ENCODE measurements at places on chromosomes 11 and 22.
A peak's percentile ranks its signal among the peaks of the same experiment; 100 is the strongest.

DNA sequence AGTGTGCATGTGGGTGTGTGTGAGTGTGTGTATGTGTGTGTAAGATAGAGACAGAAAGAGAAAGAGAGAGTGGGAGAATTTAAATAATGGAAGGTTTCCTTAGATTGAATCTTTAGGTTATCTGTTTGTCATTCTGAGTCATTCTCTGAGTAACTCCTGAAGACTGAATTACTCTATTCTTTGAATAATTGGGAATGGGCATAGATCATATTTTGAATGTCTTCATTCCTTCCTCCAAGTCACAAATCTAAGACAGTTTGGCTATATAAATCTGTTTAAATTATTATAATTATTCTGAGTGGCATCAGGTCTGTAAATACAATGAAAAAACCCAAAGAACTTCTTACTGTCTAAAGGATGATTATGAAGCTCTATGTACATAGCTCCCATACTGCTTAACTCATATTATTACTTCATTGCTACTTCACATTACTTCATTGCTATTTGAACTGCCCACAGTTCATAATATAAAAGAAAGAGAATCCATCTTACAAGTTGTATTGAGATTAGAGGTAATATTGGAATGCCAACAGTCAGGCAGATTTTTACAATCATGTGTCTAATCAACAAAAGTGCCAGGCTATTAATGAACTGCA lies 346.6 kb upstream of the CCDC179 start:
- no peak for DNase-seq

GRCh38 chr11:26703411-26704191 lies 18.3 kb downstream of the SLC5A12 start:
- DNase-seq: no peak

GRCh38 chr11:16792426-16792825 lies 54.0 kb downstream of the C11orf58 start:
- no peak for DNase-seq

DNA sequence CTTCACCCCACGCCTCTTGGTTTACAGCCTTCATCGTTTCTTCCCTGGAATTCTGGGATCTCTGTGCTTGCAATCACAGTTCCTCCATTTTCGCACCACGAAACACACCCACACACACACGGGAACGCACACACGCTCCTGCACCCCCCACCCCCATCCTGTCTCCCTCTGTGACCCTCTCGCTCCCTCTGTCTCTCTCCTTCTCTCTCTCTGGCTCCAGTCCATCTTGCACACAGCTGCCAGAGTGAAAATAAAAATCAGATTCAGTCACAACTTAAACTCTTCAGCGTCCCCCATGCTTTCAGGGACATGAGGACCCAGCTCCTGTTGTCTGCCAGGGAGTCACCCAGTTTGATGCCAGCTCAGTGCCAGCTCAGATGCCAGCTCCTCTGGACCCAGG lies 3.0 kb downstream of the GAL start:
- no peak for DNase-seq

DNA sequence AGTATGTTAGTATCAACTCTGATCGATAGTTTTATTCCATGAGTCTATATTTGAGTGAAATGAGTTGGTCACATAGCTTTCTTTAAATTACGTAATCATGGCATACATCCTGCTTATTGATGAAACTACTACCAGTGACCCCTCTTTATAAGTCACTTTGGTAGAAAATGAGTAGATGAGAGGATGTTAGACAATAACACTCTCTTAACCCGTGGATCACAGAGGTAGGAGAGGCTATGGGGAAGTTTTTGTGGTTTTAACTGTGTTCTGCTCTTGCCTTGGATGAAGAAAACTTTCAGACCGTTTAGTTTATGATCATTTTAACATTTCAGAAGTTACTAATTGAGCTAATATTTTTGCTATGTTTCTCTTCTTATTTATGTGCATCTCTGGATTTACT lies 34.0 kb downstream of the TBCEL start:
- no peak for DNase-seq

- no peak for DNase-seq
Measured at GRCh38 chr11:34346551-34346950, 11.3 kb downstream of the ABTB2 start.

DNA sequence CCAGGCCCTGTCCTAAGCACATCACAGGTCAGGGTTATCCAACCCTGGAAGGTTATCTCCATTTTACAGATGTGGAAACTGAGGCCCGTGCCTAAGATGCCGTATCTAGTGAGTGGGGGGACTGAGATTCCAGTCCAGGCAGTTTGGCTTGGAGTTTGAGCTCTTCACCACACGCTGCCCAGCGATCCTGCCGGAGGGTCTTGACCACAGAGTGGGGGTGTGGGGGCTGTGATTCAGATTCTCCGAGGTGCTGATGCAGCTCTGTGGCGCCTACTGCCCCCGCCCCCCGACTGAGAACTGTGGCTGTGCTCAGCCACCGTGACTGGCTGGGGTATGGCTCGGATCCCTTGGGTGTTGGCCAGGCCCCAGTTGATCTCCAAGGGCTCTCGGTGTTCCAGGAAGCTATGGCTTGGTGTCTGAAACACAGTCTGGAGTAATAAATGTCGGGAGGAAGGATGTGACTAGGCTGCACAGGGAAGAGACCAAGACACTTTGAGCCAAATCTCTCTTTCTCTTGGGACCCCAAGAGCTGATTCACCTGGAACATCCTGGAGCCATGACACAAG lies 60.6 kb upstream of the RASD2 start:
- DNase-seq: no peak

DNA sequence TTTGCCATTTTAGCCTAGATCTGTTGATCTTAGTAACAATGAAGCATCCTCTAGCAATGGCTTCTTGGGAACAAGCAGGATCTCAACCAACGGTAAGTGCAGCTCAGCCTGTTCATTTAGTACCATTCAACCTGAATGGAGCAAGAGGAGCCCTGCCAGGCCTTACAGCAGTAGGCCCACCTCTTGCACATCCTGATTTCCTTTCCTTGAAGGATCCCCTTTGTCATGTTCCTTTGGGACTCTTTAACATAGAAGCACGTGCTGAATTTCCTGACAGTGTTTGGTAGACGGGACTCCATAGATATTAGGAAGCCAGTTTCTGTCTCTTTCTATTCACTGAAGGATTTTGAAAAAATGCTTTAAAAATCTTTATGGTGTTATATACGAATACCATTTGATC lies 1.5 kb downstream of the PIWIL4 start:
- no peak for DNase-seq

- DNase-seq: no peak
Measured at GRCh38 chr11:34631737-34632104, 10.8 kb downstream of the EHF start.

- no peak for DNase-seq
Measured at GRCh38 chr11:71364176-71364671, 84.0 kb downstream of the DHCR7 start.

DNA sequence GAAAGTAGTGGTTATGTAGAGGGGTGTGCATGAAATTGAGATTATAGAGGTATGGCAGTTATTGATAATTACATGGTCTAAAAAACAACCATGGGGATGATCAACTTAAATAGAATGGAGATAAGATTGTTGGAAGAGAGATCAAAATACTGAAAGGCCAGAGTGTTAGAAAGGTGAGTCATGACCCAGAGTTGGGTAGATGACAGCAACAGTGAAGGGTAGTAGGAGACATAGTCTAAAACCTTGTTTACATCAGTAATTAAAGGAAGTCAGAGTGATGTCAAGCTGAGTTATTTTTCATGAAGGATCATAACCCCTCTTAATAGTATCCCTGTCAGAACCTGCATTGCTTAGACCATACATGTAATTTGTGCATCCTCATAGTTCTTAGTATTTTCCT lies 110.9 kb downstream of the ELP4 start:
- no peak for DNase-seq

DNA sequence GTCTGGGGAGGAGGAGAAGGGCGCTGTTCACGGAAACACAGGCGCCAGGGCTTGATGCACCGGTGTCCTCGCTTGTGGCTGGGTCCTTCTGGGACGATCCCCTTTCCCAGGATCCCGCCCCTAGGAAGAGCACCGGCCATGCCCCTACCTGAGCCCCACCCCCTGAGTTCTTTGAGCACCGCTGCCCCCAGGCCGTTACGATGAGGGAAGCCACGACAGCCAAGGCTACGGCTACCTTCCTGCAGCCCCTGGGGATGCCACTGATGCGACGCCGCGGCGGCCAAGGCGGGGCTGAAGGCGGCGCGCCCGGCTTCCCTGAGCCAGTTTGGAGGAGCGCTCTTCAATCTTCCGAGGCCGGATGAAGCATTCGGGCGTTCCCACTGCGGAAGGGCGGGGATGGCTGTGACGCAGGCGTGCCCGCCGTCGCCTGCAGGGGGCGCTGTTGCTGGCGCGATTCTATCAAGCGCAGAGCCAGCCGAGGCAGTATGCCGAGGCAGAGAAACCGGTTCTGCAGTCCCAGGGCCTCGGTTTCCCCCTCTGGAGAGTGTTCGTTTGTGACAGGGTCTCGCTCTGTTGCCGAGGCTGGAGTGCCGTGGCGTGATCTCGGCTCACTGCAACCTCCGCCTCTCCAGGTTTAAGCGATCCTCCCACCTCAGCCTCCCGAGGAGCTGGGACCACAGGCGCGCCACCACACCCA lies 9.7 kb upstream of the NEFH start:
- DNase-seq: peak; percentile 48

DNA sequence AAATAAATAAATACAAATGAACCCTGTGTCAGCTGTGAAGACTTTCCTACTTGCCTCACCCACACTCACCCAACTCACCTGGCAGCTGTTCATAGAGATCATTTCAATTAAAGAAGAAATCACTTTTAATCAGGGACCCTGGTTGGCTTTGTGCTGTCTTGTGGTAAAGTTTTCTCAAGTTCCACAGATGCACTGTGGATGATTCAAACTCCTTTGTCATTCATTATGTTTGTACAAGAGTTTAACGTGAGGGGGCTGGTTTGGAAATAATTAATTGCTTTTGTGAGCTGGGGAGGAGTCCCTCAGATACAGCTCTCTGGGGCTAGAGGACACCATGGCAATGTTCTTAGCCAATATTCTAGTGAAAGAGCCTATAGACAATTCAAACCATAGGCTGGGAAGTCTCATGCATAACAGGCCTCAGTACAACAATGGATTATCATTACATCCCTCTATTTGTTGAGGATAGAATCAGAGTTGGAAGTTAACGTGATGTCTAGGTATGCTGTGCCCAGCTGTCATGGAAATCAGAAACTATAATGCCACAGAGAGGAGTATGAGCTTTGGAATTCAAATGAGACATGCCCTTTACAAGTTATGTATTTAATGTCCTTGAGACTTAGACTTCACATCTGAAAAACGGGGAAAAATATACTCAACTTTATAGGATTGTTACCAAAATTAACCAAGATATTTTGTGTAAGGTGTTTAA lies 698.5 kb downstream of the KCNA4 start:
- DNase-seq: no peak

DNA sequence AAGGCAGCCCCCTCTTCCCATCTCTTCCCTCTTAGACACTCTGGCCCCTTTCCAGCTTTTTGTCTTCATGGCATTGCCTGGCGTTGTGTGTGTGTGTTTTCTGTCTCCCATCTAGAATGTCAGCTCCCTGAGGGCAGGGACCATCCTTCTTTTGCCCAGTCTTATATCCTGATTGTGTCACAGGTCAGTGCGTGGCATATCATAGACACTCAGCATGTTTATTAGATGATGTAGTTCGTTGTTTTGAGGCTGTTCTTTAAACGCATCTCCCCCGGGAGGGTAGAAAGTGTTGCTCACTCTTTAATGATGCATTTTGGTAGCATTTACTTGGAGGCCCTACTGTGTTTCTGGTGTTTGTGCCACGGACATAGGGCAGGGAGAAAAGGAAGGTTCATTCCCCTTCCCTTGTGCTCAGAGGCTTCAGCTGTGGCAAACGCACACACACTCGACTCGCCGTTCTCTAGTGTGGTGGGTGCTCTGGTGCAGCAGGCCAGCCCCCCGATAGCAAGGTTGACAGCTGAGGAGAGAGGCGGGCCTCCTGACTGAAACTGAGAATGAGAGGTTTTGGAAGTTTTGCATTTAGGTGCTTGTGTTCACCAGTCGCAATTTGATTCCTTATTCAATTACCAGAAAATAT lies 60.2 kb downstream of the TNRC6B start:
- no peak for DNase-seq

- no peak for DNase-seq
Measured at GRCh38 chr22:50114221-50115021, 24.6 kb downstream of the MOV10L1 start.

DNA sequence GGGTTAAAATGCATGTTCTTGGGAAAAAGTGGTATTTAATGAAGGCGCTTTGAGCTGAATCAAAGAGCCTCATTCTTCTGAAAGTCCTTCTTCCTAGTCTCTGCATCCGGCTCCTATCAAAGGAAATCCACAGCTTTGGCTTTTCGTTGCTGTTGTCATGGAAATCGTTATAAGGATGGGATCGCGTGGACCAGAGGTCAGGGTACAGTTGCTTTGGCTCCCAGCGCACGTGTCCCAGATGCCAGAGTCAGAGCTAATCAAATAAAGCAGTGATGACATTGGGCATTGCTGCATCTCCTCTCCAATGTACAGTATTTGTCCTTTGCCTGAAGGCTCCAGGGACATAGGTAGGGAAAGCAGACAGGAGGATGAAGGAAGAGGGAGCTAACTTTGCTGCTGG lies 181.9 kb downstream of the MYO18B start:
- DNase-seq: no peak

DNA sequence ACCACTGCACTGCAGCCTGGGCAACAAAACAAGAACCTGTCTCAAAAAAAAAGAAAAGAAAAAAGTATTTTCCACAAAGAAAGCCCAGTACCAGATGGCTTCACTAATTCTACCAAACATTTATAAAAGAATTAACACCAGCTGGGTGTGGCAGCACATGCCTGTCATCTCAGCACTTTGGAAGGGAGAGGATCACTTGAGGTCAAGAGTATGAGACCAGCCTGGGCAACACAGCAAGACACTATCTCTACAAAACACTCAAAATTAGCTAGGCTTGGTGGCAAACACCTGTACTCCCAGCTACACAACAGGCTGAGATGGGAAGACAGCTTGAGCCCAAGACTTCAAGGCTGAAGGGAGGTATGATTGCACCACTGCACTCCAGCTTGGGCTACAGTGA lies 20.1 kb downstream of the RSF1 start:
- no peak for DNase-seq

GRCh38 chr22:26812731-26813130 lies 155.3 kb downstream of the MIAT start:
- no peak for DNase-seq

- DNase-seq: no peak
Measured at GRCh38 chr22:47176026-47176389, 413.6 kb downstream of the TBC1D22A start.

- DNase-seq: no peak
Measured at GRCh38 chr11:29446132-29446531, 570.7 kb downstream of the KCNA4 start.

GRCh38 chr11:61747192-61747966 lies 5.1 kb upstream of the MYRF start:
- no peak for DNase-seq

All from stimulated activated CD4-positive, alpha-beta T cell treated with anti-CD3 and anti-CD28 coated beads, TNF-alpha, amount 100 ng/mL, for 24 hours (primary cell).